NCI-H187 (cell line): ENCODE measurements at places on chromosomes 2 and 18.
A peak's percentile ranks its signal among the peaks of the same experiment; 100 is the strongest.

GRCh38 chr2:157929871-157930667 lies 53.9 kb upstream of the ACVR1 start:
- DNase-seq = no peak

DNA sequence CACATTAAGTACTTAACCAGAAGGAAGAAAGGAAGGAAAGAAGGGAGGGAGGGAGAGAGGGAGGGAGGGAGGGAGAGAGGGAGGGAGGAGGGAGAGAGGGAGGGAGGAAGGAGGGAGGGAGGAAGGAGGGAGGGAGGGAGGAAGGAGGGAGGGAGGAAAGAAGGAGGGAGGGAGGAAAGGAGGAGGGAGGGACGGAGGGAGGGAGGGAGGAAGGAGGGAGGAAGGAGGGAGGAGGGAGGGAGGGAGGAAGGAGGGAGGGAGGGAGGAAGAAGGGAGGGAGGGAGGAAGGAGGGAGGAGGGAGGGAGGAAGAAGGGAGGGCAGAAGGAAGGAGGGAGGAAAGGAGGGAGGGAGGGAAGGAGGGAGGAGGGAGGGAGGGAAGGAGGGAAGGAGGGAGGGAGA lies 363.3 kb downstream of the MBD2 start:
- no peak for DNase-seq

DNA sequence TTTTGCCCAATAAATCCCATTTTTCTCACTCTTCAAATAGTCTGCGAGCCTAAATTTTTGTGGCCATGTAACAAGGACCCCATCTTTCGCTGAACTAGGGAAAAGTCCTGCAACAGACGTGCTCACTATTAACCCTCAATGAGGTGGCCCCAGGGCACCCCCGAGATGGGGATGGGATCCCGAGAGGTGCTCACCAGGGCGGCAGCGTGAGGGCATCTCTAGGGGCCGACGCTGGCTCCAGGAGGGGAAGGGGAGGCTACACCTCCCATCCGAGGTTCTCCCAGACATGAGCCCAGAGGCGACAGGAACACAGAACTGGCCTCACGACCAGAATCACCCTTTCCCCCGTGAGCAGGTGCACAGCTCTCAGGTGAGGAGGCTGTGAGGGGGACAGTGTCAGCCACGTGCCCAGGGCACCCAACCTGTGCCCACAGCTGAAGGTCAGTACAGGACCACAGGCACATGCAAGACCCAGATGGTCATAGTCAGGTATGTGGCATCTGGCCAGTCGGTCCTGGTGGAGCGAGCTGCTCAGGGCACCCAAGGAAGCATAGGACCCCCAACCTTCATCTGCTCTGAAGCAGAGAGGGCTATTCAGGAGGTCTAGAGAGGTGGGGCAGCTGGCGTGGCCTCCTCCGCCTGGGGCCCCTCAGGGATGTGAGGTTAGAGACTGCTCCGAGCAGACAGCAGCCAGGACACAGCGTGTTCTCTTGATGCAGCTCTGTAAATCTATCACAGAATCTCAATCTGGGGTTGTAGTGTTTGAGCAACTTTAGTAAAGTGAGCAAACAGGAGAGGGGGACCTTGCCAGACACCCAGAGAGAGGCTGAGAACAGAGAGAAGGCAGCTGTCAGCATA lies 62.8 kb downstream of the PXDN start:
- DNase-seq = no peak

DNA sequence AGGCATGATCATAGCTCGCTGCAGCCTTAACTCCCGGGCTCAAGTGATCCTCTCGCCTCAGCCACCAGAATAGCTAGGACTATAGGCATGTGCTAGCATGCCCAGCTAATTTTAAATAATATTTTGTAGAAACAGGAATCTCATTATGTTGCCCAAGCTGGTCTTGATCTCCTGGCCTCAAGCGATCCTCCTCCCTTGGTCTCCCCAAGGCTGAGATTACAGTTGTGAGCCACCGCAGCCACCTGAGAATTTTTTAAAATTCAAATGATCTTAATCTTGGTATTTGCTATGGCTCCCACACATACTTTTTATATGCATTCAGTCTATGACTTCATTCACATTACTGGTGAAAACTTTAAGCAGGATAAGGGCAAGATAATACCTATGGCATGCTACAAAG lies 13.1 kb downstream of the KRCC1 start:
- DNase-seq = no peak

- DNase-seq = no peak
Observed at GRCh38 chr18:76137216-76137615, 357.8 kb downstream of the ZNF516 start.

- DNase-seq = no peak
Observed at GRCh38 chr18:49025767-49026500, 75.2 kb upstream of the SMAD7 start.

DNA sequence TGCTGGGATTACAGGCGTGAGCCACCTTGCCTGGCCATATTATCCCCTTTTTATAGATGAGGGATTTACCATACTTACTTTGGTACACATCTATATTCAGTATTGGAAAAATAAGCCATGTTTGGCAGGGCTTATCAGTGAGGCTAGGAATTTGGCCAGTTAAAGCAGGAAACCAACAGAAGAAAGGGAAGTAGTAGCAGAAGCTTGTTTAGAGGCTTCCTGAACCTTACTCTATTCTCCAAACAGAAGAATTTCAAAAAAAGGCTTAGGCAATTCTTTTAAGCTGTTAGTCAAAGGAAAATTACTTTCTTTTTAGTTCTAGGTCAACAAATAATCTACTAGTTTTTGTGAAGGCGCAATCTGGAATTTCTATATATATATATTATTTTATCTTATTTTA lies 3.2 kb upstream of the GLS start:
- no peak for DNase-seq

GRCh38 chr2:96934831-96935540 lies 51.4 kb downstream of the FAM178B start:
- DNase-seq = peak; percentile 56

DNA sequence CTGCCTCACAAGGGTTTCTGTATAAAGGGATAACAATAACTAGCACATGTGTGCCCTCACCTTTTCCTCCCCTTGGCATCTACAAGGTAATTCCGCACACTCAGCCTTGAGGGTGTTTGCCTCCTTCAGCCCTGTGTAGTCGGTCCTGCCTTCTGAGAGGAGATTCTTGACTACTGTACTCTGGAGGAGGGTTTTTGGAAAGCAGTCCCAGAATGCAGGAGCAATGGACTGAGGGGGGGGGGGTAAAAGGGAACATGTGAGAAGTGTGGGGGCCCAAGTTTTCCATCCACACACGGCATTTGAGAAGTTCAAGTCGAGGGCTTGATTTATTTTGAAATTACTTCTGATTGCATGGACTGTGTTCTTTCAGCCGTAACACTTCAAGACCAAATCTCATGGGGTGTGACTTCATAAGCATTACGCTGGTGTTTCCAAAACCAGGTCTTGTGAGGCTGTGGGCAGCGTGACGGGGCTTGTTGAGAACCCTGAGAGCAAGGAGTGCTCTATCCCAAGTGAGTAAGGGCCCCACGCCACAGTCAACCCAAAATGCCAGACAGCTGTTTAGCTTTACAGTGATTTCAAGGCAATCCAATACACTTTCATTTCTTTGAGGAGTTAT lies 198.7 kb upstream of the MEIS1 start:
- DNase-seq = peak; percentile 46

DNA sequence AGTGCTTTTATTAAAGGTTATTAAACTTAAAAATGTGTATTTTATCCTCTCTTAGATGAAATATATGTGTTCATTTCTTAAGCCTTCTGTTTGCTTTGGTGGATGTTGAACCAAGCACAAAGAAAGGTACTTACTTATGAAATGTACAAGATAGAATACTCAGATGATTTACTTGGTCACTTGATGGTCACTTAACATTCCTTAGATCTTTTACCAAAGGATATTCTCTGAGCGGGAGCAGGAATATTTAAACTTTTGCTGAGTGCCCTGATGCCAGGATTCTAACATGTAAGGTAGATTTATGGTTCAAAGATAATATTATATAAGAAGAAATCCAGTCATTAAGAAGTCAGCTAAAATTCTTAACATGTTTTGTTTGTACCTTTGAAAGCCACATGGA lies 193.5 kb upstream of the ZEB2 start:
- no peak for DNase-seq

- no peak for DNase-seq
Observed at GRCh38 chr2:30986231-30986580, 152.0 kb downstream of the GALNT14 start.

DNA sequence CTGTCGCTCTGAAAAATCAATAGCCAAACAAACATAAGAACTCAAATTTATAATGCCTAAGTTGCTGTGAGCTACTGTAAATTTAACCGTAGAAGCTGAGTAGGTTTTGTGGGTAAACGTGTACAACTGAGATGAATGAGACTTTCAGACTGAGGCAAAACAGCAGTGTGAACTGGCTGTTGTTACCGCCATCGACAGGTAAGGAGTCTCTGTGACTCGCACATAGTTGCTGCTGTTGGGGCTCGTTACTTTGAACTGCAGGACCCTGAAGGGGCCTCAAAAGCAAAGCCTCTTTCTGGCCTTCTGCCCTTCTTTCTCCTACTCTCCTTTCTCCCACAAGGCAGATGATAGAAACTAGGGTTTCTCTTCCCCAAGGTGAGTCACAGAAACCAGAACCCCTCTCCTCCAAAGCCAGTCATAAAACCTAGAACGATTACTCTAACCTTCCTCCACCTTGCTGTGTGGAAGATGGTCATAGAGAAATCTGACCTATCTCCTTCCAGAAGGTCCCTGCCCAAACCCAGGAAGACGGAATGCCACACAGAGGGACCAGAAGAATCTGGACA lies 101.2 kb downstream of the DLGAP1 start:
- DNase-seq = no peak

DNA sequence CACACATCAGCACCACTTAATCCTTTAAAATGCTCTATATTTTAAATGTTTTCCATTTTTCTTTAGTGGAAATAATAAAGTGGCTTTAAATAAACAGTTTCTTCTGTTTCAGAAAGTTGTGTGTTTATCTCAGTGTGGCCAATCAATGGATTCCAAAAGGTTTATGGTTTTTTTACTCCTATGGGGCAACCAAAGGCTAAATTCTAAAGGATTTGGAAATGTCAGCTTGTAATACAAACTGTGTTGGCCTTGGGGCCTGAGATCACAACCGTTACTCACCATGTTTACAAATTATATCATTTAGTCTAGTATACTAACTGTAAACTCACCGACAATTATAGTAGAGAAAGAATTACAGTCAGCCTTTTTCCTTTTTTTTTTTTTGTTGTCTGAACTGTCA lies 827.2 kb downstream of the EPHA4 start:
- no peak for DNase-seq

DNA sequence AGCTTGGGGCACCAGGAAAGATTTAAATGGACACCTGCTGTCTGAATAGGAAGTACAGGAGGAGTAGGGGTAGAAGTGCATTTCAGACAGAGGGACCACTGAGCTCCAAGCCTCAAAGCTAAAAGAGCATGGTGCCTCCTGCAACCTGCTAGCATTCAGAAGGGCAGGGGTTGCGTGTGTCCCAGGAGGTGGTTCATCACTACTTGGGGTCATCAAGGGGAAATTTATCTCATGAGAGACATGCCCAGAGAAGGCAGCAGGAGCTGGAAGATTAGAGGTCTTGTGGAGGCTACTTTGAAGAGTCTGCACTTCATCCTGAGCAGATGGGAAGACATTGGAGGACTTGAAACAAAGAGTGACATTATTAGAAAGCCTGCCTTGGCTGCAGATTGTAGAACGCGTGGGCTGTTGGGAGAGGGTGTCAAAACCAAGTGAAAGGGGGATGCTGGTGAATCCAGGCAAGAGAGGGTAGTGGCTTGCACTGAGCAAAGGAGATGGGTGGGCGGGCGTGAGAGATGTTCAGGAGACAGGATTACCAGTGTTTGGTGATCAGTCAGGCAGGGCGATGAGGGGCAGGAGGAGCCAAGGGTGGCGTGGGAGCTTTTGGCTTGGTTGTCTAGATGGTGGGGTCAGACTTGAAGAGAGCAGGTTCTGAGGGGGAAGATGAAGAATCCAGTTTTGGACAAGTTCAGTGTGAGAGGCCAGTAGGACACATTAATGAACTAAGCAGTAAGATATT lies 154.0 kb downstream of the DYSF start:
- no peak for DNase-seq

GRCh38 chr2:190578158-190579057 lies 43.9 kb upstream of the NEMP2 start:
- no peak for DNase-seq

GRCh38 chr2:105790461-105791149 lies 45.9 kb downstream of the NCK2 start:
- no peak for DNase-seq

DNA sequence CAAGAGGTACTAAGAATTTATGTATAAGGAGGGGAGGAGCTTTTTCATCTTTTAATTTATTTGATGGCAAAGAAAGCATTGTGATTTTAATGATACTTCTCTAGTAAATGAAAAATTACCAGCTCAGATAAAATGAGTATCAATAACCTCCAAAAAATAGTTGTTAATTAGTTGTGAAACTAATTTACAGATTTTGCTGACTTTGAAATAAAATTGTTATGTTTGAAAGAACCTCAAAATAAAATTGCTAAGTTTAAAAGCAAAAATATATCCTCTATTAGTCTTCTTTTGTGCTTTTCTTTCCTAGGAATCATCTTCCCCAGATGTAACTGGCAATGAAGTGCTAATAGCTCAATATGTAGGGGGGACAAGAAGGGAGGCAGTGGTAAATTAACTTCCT lies 36.5 kb downstream of the ZC3H6 start:
- no peak for DNase-seq

DNA sequence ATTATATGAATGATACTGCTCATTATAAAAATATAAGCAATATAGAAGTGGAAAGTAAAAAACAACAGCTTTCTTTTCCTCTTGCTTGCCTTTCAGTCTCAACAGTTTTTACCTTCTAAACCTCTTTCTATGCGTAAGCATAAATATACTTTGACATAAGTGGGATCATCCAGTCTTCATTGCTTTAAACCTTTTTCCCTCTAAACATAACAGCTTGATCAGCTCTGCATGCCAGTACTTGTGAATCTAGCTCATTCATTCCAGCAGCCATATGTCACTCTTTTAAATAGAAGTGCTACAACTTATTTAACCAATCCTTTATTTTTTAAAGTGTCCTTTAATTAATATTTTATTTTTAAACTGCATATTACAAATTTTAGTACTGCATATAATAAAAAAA lies 88.1 kb downstream of the TTC27 start:
- DNase-seq = no peak

GRCh38 chr2:182077023-182077422 lies 91.4 kb downstream of the PPP1R1C start:
- DNase-seq = no peak

GRCh38 chr18:2654169-2654927 lies 1.2 kb upstream of the SMCHD1 start:
- no peak for DNase-seq

DNA sequence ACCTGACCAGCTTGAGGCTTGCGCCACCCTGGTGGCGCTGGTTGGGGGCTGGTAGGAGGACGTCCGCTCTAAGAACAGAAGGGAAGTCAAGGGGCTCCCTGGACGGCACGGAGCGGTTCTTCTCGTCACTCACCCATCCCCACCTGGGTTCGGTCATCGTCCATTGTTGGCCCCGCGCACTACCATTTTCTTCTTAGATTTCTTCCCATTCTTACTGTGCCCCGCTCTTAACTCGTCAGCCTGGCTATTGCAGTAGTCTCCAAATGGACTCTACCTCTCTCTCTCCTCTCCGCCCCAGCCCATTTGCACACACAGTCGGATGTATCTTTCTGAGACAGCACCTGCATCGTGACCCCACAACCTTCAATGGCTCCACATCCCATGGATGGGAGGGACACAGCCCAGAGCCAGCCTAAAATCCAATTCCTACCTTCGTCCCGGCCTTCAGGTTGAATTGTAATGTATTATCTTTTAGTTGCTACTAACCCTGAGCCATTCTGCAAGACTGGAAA lies 814 bp upstream of the RAB1A start:
- peak; percentile 92 for DNase-seq
